ENCODE measurements at places on chromosomes 12 and 14.
A peak's percentile ranks its signal among the peaks of the same experiment; 100 is the strongest.

GRCh38 chr12:52074971-52075724 lies 4.4 kb upstream of the SMIM41 start:
- DNase-seq, result no peak

- DNase-seq, result no peak
Observed at GRCh38 chr14:69153873-69154270, 953 bp upstream of the DCAF5 start.

GRCh38 chr12:87136330-87136976 lies 880.3 kb upstream of the MGAT4C start:
- DNase-seq, result no peak

- peak; percentile 31 for DNase-seq
Observed at GRCh38 chr12:96237465-96238077, 43.4 kb downstream of the ELK3 start.

DNA sequence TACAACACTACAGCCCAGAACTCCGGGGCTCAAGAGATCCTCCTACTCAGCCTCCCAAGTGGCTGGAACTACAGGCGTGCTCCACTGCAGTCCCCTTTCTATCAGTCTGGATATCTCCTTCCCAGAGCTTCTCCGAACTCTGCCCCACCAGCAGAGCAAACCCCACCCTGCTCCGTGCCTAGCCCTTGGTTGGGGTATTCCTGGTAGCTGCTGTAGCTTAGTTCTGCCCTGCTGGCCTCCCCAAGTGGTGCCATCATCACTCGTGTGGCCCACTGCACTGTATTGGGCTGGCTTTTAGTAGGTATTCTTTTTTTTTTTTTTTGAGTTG lies 9.5 kb downstream of the HSP90AA1 start:
- no peak for DNase-seq

- DNase-seq, result no peak
Observed at GRCh38 chr12:16130343-16130742, 147.1 kb downstream of the SLC15A5 start.

DNA sequence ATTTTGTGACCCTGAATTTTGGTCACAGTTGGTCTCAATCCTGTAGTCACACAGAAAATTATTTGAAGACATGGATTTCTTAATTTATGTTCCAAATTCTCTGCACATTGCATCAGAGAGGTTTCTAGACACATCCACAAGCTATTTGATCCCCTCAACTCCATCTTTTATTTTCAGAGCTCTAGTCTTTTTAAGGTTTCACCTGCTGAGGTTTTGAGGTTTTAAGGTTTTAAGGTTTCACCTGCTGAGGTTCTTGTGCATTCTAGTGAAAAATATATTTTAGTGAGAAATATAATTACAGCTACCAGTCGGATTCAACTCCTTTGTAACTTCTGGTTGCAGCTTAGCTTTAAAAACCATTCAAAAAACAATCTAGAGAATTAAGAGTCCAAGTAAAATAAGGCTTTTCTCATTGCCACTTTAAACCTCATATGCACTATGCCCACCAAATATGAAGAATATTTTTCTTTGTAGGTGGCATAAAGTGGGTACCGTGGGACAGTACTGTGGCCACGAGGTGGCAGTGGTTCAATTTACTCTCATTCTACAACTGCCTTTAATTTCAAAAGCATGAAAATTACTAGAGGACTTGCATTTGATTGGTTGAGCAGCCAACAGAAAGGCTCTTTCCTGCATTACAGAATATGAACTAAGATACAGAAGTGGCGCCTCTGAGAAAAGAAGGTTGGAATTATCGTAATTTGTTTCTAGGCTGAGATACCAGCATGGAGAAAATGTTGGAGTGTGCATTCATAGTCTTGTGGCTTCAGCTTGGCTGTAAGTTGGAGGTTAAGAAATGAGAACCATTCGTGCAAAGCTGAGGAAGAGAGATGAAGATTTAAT lies 366.5 kb upstream of the OR4E1 start:
- DNase-seq, result no peak

DNA sequence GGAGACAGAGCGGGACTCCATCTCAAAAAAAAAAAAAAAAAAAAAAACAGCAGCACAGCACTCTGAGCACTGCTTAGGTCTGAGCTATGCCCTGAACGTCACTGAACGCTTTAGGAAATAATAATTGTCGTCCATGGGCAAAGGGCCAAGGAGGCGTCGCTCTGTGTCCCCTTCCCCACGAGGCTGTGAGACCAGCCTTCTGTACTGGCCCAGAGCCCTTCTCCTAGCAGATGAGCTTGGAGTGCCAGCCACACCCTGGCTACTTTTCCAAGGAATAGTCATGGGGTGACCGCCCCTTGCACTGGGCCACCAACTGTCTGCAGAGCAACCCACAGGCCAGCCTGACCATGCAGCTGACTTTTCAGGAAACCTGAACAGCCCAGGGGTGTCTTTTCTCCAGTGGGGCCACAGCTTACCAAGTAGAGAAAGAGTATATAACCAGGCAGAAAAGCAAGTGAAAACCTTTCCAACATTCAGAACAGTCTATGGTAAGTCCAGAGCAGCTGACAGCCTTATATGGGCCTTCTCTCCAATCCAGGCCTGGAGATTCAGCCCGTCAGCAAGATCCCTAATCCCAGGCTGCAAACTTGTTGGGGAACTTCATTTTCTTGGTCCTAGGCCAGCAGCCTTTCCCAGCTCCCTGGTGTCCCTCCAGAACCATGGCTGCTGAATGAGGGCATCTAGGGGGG lies 28.5 kb downstream of the CD9 start:
- no peak for DNase-seq
